CD4-positive, alpha-beta T cell treated with Interleukin-10 for 1 hour (primary cell): ENCODE measurements at places on chromosomes 16 and 17.

GRCh38 chr17:17385491-17385890 lies 82.3 kb downstream of the NT5M start:
- DNase-seq: no peak

- no peak for DNase-seq
Measured at GRCh38 chr17:73743518-73744201, 99.4 kb upstream of the SDK2 start.

- no peak for DNase-seq
Measured at GRCh38 chr16:5580772-5581171, 483.2 kb upstream of the EEF2KMT start.

- DNase-seq: no peak
Measured at GRCh38 chr17:68197091-68197996, 50.5 kb upstream of the AMZ2 start.

DNA sequence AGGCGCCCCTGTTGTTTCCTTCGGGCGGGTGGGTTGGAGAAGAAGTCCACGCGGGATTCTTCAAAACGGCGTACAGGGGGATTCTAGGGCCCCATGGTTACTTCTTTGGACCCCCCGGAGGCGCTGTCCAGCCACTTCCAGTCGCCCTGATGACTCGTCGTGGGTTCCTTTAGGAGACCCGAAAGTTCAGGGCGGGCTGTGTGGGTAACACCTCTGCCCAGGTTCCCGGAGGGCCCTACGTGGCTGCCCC lies 716 bp upstream of the HIC1 start:
- DNase-seq: no peak

DNA sequence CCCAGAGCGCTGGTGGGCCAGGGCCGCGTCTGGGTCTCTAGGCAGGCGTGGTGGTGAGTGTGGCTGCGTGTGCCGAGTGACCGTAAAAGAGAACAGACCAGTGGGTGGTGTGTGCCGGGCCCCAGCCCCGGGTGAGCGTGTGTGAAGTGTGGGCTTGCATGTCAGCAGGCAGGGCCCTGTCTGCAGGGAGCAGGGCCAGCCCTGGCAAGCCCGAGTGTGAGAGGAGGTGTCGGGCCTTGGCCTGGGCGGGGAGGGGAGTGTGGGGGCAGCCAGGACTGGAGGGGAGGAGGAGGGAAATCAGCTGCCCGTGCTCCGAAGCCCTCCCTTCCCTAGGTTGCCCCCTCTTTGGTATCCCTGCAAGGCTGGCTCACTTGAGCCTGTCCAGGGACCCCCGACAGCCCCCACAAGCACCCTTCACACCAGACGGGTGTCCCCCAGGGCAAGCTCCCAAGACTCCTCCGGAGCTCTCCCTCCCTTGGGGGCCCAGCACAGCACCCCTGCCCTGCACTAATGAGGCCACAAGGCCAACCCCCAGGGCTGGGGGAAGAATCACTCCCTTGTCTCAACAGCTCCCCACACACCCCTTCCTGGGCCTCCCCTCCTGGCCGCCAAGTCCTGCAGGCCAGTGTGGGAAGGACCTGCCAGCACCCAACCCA lies 1.9 kb downstream of the USH1G start:
- no peak for DNase-seq

GRCh38 chr17:1040216-1040600 lies 43.3 kb downstream of the TIMM22 start:
- DNase-seq: no peak

DNA sequence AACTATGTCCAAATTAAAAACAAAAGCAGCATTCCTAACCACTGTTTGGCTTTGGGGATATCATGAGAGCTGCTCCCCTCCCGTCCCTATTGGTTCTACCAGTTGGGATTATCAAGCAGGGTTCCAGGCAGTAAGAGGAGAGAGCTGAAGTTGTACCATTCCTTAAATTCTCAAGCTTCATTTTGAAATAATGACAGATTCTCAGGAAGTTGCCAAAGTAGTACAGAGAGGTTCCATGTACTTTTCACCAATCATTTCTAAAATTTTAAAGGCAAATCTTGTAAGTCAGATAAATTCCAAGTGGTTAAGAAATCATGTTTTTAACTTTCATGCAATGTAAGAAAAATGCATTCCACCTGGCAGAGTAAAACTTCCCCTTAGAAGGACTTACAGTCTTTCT lies 36.9 kb downstream of the TEX2 start:
- DNase-seq: no peak

- peak; percentile 66 for DNase-seq
Measured at GRCh38 chr16:89863741-89864526, 9.5 kb upstream of the TCF25 start.

GRCh38 chr17:72677714-72678390 lies 414.6 kb downstream of the SLC39A11 start:
- DNase-seq: no peak

GRCh38 chr16:77789085-77790008 lies 983 bp downstream of the VAT1L start:
- DNase-seq: no peak

DNA sequence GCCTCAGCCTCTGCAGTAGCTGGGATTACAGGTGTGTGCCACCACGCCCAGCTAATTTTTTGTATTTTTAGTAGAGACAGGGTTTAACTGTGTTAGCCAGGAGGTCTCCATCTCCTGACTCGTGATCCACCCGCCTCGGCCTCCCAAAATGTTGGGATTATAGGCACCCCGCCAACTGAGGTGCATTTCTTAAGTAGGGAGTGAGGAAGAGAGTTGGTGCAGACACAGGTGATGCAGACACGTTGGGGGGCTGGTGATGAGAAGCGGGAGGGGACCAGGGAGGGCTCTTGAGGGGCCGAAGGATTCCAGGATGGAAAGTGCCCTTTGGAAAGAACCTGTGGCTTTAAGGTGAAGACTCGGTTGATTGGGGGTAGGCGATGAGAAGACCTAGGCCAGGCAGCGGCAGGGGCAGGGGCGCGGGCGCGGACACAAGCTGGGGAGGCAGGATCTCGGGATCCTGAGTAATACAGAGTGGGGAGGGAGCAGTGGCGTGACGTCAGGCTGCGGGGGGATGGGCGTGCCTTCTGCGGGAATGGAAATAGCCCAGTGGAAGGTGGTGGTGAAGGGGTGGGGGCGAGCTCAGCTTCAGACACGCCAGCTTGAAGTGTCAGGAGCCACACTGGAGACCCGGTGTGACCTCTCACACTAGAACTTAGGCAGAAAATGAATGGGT lies 2.5 kb upstream of the ATP6V0C start:
- DNase-seq: no peak

DNA sequence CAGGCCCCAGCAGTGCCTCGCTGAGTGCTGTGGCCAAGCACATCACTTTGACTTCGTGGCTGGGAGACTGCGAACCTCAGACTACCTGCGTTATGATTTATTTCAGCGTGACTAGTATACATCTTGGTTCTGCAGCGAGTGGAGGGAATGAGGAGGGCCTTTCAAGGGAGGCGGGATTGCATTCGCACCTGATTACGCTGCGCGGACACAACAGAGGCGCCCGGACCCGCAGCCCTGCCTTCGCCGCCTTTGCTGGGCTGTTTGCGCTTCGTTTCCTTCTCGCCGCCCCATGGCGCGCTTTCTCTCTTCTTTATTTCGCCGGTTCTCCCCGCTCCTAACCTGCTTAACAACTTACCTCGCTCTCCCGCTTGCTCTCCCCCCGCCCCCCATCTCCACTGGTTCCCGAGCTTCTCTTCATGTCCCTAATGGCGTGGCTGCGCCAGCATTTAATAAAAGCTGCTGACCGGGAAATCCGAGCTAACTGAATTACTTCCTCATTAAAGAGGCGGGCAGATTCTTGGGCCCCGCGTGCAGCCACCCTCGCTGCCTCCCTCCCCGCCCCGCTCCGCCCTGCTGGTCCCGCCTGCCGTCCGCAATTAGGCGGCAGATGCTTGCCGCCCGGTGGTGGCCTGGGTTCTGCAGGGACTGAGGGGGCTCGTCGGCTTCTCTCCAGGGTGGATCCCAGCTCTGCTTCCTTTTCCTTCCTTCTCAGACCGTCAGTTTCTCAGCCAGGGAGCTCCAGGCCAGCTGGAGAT lies 257.6 kb upstream of the SDK2 start:
- peak; percentile 11 for DNase-seq

DNA sequence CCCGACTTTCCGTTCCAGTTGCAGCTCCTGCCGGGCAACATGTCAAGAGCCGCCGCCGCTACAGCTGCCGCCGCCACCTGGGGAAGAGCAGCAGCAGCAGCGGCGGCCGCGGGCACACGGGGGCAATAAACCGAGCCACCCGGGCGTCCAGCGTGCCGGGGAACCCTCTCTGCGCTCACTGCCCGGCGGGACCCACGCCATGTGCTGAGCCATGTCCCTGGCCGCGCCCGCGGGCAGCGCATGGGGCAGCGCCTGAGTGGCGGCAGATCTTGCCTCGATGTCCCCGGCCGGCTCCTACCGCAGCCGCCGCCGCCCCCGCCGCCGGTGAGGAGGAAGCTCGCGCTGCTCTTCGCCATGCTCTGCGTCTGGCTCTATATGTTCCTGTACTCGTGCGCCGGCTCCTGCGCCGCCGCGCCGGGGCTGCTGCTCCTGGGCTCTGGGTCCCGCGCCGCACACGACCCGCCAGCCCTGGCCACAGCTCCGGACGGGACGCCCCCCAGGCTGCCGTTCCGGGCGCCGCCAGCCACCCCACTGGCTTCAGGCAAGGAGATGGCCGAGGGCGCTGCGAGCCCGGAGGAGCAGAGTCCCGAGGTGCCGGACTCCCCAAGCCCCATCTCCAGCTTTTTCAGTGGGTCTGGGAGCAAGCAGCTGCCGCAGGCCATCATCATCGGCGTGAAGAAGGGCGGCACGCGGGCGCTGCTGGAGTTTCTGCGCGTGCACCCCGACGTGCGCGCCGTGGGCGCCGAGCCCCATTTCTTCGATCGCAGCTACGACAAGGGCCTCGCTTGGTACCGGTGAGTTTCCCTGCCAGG lies 604 bp downstream of the HS3ST3B1 start:
- DNase-seq: no peak

DNA sequence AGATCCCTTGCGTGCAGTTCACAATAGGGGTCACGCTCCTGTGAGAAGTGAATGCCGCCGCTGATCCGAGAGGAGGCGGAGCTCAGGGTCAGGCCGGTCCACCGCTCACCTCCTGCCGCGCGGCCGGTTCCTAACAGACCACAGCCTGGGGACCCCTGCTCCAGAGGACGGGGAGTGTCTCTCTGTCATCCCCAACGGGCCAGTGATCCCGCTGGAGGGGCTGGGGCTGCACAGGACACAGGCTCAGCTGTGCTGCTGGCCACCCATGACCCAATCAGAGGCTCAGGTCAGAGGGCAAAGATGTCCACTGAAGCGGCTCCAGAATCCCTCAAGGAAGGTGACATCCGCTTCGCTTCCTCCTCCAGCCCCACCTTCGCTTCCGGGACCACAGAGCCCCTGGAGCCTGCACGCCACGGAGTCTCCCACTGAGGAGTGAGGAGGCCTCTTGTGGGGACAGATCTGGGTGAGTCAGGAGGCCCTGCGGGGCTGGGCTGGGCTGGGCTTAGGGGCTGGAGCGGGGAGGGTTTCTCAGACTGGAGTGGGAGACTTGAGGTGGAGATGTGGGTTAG lies 115.4 kb downstream of the METRNL start:
- DNase-seq: no peak

GRCh38 chr17:19244781-19245180 lies 7.6 kb downstream of the EPN2 start:
- DNase-seq: no peak

- DNase-seq: peak; percentile 26
Measured at GRCh38 chr17:64499805-64500486, 3.1 kb upstream of the POLG2 start.

GRCh38 chr17:72984926-72985325 lies 107.6 kb downstream of the SLC39A11 start:
- DNase-seq: no peak

- DNase-seq: no peak
Measured at GRCh38 chr17:14307560-14308024, 6.7 kb downstream of the HS3ST3B1 start.

GRCh38 chr17:48550502-48551213 lies 5.7 kb upstream of the HOXB2 start:
- no peak for DNase-seq

DNA sequence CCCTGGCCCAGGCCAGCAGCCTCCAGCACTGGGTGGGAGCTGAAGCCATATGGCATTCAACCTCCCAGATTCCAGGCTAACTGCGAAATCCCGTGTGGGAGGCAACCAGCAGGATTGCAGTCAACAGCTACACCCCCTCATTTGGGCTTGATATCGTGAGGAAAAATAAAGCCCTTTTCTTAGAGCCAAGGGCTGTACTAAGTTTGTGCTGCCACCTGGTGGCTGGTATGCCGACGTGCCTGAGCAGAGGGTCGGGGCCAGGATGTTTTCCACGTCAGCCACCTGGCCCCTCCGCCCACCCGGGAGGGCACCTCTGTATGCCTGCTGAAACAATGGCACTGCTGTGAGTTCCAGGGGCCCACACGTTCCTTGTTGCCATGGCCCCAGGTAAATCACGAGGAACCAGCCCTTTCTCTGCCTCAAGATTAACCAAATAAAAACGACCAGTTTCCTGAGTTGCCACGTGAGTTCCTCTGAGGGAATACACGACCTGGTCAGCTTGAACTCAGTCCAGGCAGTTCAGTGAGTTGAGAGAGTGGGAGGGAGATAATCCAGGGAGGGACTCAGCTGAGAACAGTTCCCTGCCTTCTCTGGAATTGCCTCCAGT lies 9.0 kb downstream of the TMEM98 start:
- peak; percentile 60 for DNase-seq

DNA sequence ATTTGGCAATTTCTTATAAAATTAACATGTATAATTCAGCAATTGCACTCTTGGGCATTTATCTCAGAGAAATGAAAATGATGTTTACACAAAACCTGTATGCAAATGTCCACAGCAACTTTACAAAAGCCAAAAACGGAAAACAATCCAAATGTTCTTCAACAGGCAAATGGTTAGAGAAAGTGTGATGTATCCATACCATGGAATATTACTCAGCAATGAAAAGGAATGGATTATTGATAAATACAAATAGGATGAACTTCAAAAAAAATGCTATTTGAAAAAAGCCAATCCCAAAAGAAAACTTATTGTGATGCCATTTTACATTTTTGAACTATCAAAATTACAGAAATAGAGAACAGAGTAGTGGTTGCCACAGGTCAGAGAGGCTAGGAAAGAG lies 37.2 kb upstream of the ABCA10 start:
- no peak for DNase-seq

DNA sequence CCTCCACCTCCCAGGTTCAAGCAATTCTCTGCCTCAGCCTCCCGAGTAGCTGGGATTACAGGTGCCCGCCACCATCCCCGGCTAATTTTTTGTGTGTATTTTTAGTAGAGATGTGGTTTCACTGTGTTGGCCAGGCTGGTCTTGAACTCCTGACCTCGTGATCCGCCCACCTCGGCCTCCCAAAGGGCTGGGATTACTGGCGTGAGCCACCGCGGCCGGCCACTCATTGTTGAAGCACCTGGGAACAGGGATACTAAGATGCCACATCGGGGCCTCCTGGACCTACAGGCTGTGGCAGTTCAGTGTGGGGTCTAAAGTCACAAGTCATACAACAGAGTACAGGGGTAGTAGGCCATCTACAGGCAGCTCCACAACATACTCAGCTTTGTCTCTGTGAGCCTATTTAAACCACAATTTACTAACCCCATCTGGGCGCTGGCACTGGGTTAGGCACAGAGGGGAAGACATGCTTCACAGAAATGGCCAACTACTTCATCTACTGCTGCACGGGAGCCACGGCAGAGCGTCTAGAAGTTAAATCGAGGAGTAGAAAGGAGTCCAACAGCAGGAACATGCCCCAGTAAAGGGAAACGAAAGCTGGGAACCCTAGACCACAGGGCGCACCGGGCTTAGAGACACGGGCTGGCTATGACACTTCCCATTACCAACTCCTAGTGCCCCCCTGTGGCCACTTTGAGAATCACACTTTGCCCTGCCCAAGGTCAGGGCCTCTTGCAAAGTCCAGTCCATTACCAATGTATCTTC lies 4.3 kb downstream of the VAMP2 start:
- peak; percentile 91 for DNase-seq
